Right hindlimb (tissue), 1 donor: ENCODE measurements at places on chromosomes 16 and 17.

DNA sequence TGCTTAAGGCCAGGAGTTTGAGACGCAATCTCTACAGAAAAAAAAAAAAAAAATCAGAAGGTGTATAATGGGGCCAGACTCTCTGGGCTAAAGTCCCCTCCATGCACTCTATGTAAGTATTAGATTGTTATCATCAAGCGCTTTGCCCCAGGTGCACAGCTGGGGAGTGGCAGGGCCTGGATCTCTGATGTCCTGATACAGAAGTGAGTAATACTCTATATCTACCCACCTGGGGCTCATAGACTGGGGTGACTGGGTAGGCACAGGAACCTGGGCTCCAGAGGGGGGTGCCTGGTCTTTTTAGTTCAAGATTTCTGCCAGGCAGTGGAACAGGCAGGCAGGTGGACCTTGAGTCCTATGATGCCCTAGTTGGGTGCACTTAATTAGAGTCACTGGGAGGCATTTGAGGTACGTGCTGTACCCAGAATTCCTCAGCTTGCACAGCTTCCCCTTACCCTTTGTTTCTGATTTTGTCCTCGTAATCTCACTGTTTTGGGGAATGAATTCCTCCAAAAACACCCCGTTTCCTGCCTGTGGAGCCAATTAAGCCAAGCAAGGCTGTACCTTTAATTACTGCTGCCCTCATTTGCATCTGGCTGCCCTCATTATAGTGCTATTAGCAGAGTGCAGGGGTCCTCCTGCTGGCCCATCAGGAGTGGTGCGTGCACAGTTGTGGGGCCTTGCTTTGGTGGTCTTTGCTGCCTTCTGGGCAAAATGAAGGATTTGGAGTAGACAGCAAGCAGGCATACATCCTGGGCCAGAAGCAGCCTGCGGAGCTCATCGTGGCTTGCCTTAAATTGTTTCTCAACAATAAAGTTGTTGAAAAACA is 239.0 kb downstream of the SNX29 start:
- DNase-seq: no peak

GRCh38 chr17:59914274-59914854 is 21.4 kb downstream of the RPS6KB1 start:
- no peak for DNase-seq

DNA sequence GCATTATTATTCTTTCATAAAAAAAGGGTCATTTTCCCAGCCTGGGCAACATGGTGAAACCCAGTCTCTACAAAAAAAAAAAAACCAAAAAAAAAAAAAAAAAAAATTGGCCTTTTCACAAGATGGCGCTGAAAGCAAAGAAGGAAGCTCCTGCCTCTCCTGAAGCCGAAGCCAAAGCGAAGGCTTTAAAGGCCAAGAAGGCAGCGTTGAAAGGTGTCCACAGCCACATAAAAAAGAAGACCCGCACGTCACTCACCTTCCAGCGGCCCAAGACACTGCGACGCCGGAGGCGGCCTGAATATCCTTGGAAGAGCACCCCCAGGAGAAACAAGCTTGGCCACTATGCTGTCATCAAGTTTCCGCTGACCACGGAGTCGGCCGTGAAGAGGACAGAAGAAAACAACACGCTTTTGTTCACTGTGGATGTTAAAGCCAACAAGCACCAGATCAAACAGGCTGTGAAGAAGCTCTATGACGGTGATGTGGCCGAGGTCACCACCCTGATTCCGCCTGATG is 4.9 kb upstream of the PGAP6 start:
- peak; percentile 14 for DNase-seq

DNA sequence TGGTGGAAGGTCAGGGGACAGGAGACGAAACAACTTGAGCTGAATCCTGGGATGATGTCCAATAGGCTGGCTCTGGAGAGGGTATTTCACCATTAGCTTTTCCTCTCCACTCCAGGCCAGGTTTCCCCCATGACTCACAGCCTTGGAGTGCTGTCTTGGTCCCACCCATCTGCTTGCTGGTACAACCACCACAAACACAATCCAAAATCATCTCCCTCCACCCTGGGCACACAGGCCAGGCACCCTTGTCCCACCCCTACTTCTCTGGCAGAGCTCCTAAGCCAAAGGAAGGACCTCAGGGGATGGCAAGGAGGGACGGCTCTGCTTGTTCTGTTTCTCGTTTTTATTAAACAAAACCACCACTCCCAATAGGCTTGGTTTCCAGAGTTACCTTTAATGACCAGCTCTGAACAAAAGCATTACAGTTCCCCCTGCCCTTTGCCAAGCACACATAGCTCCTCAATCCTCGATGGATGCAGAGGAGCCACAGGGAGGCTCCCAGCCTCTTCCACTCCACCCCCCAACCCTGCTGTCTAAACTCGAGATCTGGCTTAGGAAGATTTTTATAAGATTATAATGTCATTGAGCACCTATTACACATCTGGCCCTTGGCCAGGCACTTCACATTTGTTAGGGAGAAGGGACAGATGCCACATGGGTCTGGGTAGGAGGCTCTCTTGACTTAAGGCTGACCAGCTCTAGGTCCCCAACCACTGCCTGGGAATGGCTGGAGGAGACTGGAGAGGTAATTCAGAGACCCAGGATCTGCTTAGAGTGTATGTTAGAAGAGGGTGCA is 13.3 kb downstream of the CAVIN1 start:
- peak; percentile 57 for DNase-seq

- DNase-seq: no peak
These were observed 116.4 kb downstream of the NPIPB5 start for GRCh38 chr16:22627043-22627442.

GRCh38 chr16:66692341-66692740 is 4.2 kb downstream of the CMTM4 start:
- no peak for DNase-seq

DNA sequence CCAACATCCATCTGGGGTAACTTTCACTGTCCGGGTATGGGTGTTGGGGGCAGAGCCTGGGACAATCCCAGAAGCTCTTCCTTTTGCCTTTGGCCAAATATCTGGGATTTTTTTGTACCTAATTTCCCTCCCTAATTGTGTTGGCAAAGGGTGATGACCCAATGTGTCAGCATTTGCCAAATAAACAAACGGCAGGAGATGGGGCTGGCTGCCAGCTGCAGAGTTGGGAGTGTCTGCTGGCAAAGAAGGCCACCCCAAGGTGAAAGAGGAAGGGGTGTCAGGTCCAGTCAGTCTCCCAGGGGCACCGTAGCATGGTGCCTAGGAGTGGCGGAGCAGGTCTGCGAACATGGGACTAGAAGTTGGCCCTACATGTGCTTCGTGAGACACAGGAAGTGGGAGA is 73.0 kb downstream of the SLC6A2 start:
- no peak for DNase-seq

GRCh38 chr16:77191259-77191969 is 424 bp downstream of the MON1B start:
- peak; percentile 43 for DNase-seq

DNA sequence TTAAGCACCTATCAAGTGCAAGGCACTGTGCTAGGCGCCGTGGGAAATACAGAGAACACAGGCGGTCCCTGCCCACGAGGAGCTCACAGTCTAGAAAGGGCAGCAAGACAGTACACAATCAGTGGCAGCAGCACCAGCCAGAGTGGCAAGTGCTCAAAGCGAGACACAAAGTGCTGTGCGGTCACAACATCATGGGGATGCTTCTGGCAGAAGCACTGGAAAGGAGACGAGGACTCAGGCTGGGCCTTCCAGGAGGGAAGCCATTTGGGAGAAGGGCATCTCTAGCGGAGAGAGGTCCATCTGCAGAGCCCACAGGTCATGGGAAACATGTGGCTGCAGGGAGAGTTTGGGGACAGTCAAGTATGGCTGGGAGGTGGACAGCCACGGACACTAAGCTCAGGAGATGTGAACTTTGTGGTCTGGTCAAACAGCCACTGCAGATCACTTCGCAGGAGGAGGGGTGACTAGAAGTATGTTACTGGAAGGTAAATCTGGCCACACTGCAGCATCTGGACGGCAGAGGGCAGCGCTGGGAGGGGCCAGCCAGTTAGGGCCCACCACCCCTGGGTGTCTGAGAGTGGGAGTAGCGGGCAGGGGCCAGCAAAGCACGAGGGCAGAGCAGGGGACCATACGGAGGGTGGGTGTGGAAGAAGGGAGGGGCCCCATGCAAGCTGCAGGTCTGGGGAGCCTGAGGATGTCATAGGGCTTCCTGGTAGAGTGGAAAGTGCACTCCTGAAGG is 71.1 kb downstream of the N4BP1 start:
- no peak for DNase-seq

GRCh38 chr16:71565812-71566700 is 10.8 kb downstream of the TAT start:
- no peak for DNase-seq

- peak; percentile 91 for DNase-seq
These were observed at the start of gene USB1 for GRCh38 chr16:58000706-58001676. TSS of gene USB1 (plus strand) at chr16:58001407. CDS start at chr16:58001484, 77 bp downstream.
